ENCODE measurements at places on chromosomes 12 and 14. TPM values are rescaled to one million over a fixed set of nuclear protein-coding genes. Genes with fewer than 3 reads are reported as not detected.

The KRT75 gene
- total RNA-seq, result not detected

The SUSD6 gene
- 91.3 TPM for total RNA-seq

DNA sequence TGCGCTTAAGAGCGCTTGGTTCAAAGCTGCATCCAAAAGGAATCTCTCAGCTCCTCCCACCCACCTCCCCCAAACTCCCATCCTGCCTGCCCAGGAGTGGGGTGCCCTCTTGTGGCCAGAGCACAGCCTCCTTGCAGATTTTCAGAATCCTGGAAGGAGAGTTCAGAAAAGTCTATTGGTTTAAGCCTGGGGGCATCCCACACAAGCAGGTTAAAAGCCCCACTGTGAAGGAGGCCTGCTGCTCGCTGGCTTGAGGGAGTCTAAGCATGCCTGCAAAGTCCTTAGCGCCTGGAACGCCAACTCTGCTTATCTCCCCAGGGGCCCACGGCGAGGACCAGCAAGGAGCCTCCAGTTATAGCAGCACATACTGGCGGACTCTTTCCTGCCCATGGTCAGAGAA, 297.1 kb downstream of the KSR2 start:
- no peaks in the 10 kb centered on the region for H3K4me1 ChIP-seq
- no peak for DNase-seq
- H3K27ac ChIP-seq, result no peak overlapping the region

- no peak overlapping the region for H3K4me3 ChIP-seq
- no peak overlapping the region for H3K27ac ChIP-seq
- H3K4me1 ChIP-seq, result no peaks in the 10 kb centered on the region
- H3K36me3 ChIP-seq, result no peaks in the 10 kb centered on the region
Measured at GRCh38 chr12:40382217-40382616, 157.4 kb downstream of the LRRK2 start.

DNA sequence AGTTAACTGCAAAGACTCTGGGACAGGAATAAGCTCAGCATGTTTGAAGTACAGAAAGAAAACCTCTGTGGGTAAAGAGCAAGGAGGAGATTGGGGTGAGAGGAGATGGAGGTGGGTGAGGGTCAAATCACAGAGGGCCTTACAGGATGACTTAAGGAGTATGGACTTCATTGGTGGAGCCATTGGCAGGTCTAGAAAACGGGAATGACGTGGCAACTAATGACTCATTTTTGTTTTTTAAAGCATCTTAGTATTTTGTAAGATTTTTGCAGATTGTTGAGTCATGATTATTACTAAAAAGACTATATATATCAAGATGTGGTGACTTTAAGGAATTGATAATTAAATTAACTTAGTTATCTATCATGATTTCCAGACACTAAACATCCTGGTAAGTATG, 18.5 kb downstream of the UTP20 start:
- H3K4me1 ChIP-seq, result no peaks in the 10 kb centered on the region
- no peak overlapping the region for H3K4me3 ChIP-seq
- H3K27me3 ChIP-seq, result no peaks in the 10 kb centered on the region
- no peak for DNase-seq
- no peak overlapping the region for H3K27ac ChIP-seq
